Astrocyte (in vitro differentiated cells and primary cell): ENCODE measurements at places on chromosomes 1 and 21. TPM values are rescaled to one million over a fixed set of nuclear protein-coding genes. Genes with fewer than 3 reads are reported as not detected.

KPNA6 gene
- total RNA-seq: 113 and 122 TPM in 2 replicates

NMNAT2 gene
- total RNA-seq: 0.36 and 0.50 TPM in 2 replicates

- DNase-seq: no peak
These were observed 482.4 kb downstream of the NPHP4 start for GRCh38 chr1:5509664-5510452.

DNA sequence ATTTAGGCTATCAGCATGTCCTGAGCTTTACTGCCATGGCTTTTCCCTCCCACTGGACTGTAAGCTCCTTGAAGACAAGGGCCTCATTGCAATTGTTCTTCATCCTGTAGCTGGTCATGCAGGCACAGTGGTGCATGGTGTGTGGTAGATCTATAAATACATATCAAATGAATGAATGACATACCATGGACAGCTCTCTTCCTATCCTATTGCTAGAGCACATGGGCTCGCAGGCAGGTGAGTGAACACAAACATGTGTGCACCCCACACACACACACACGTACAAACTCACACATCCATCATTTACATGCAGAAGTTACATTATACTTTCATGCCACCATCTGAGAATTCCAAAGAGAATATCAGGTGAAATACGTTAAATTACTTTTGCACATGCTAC is 172.9 kb upstream of the RUNX1 start:
- no peak for DNase-seq

DNA sequence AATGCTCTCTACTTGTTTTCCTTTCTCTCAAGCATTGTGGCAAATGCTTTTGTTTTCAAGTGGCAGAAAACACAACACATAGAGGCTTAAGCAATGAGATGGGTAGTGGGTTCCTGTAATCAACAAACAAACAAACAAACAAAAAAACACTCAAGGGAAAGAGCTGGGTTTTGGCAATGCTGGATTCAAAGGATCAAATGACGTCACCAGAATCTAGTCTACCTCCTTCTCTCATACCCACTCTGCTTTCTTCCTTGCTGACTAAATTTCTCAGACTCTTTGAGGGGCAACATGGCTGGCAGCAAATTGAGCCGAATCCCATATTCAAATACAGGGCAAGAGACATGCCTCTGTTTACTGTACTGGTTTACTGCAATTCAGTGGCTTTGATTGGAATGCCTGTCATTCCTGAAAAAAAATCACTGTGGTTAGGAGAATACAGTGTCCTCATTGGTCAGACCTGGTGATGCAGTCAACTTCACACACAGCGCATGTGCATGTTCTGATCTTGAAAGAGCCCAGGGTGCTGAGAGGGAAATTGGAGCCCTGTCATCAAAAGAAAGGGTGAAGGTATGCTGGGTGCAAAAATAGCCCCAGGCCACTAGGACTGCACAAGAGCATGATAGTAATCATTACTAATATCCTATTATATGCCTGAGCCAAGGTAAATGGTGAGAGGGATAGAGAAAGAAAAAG is 356.2 kb downstream of the KCTD3 start:
- DNase-seq: peak; percentile 33

DNA sequence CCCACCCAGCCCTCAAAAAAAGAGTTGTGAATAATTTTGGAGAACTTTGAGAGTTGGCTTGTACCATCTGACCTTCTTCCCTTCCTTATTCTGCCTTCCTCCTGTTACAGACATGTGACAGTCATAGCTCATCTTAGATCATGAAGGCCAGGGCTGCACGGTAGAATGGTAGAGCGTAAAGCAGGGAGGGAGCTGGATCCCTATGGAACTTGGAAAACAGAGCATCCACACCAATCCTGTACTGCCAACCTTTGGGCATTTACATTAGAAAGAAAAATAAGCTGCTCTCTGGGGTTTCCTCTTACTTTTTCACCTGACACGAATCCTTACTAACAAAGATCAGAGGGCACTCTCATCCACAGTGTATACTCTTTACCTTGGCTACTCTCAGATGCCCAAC is 121.5 kb downstream of the GPR52 start:
- DNase-seq: no peak

- peak; percentile 41 for DNase-seq
These were observed 7.6 kb downstream of the EPHX4 start for GRCh38 chr1:92037400-92037799.

DNA sequence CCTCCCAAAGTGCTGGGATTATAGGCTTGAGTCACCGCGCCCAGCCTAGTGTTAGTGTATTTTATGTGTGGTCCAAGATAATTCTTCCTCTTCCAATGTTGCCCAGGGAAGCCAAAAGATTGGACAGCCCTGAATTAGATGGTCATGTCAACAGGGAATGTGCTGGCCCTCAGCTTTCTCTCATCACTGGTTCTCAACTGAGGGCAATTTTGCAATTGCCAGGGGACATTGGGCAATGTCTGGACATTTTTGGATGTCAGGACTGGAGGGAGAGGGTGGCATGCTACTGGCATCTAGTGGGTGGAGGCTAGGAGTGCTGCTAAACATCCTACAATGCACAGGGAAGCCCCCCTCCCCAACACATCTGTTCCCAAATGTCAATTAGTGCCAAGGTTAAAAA is 95.0 kb downstream of the LAMC2 start:
- no peak for DNase-seq
